HTR-8/SVneo (cell line): ENCODE measurements at places on chromosomes 5 and 9.

GRCh38 chr9:88777498-88778312, 213.6 kb upstream of the S1PR3 start:
- no peak for DNase-seq

DNA sequence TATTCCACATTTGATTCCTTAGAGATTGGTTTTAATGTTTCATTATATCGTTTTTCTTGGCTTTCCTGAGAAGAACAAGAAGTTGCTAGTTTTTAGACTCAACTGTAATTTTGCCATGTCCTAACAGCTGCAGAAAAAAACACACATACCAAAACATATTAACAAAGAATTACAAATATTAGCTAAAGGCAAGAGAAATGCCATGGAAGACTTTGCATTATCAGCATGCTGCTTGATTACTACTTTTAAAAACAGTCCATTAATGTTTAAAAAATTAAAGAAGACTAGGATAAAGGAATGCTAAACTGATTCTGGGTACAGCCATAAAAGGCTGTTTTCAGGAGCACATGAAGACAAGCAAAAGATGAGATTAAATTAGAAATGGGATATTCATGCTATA, 20.5 kb upstream of the IFNE start:
- DNase-seq: no peak

DNA sequence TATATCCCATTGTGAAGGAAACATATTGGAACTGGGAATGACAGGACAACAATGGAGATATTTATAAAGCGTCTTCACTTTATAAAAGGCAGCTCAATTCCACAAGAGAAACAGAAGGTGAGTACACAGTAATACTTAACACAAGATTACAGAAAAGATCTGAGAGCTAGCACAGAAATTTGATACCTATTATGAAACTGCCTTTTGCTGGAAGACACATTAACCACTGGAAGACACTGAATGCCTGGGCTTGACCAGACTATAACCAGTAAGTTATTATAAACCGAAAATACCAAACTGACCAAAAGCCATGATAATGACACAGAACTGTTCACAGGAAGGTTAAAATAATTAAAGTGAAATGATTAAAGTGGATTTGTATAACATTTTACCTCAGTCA, 195.4 kb downstream of the NR2F1-AS1 start:
- DNase-seq: peak; percentile 13

GRCh38 chr9:134378901-134379338, 52.7 kb downstream of the RXRA start:
- DNase-seq: no peak

GRCh38 chr5:103469288-103470040, 93.1 kb downstream of the NUDT12 start:
- DNase-seq: no peak

GRCh38 chr9:108897324-108898096, 35.4 kb downstream of the ACTL7A start:
- no peak for DNase-seq

GRCh38 chr5:31268256-31268655, 74.8 kb downstream of the CDH6 start:
- DNase-seq: no peak

DNA sequence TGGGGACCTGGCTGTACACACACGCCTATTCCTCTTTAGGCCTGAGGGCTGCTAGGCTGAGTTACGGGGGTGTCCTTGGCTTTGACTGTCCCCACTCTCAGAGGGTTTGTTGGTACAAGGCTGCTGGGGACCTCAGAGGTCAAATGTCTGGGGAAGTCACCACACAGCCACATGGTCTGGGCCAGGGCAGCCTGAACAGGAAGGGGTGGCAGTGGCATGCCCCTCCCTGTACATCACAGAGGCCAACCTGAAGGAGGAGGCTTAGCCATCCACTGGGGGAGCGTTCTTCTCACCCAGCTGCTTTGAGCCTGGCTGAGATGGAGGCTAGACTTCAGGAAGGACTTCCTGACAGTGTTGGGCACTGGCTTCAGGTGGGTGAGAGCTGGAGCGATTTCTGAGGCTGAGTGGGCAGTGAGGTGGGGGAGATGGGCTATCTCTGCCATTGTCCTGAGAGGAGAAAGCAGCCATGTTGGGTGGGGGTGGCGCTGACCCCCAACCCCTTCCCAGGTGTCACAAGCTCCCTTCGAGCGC, 36.3 kb downstream of the CXXC5 start:
- DNase-seq: no peak

DNA sequence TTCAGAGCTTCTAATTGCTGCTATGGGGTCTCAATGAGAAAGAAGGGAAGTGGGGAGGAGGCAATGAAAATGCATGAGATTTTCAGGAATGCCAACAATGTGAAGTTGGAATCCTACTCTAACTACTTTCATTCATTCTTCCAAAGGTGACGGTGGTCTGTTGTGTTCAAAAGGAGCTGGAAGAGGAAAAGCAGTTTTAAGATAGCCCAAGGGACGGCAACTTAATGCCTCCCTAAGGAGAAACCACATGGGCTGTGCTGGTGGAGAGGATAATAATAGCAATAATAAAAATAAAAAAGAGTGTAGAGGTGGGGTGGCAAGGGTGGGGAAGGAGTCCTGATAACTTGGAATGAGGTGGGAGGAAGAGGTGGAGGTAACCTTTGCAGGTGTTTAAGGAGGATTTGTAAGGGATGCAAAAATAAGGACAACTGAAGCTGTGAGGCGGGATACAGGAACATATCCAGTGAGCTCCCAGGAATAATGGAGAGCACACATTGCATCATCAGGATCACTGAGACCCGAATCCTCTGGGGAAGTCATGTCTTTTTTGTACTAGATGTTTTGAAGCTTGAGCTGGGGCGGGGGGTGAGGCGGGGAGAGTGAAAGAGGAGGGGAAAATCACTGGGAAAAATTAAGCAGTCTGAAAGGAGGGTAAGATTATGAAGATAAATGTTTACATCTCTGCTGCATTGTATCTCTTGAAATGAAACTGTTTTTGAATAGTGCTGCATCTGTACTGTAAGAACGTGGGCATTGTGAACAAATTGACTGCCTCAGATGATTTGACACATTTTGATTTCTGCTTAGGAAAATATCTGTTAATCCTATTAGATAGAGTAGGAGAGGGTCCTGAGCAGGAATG, 120.1 kb upstream of the TMEM161B start:
- no peak for DNase-seq
